ENCODE measurements at places on chromosomes 6 and 20.

- DNase-seq: no peak
These were observed 9.6 kb downstream of the C6orf136 start for GRCh38 chr6:30656513-30656912.

- no peak for DNase-seq
These were observed 26.6 kb downstream of the BPIFB1 start for GRCh38 chr20:33309631-33310030.

DNA sequence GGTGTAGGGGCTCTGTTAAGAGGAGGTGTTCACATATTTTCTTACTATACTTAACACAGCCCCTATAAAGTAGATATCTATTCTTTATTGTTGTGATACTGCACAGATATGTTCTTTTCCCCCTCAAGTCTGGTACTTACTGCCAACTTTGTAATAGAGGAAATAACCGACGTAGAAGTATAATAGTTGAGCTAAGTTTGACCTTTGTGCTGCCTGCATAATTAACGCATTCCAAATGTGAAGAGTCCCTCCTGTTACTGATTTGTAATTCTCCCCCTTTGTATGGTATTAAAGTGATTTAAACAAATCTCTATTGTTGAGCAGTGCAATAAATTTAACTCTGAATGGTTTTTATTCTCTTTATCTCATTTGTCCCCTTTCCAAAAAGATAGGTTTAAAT, 39.0 kb downstream of the PHF3 start:
- DNase-seq: no peak

GRCh38 chr6:131555992-131556391, 17.0 kb upstream of the ARG1 start:
- DNase-seq: no peak

GRCh38 chr6:45400021-45400420, 22.3 kb upstream of the SUPT3H start:
- no peak for DNase-seq

DNA sequence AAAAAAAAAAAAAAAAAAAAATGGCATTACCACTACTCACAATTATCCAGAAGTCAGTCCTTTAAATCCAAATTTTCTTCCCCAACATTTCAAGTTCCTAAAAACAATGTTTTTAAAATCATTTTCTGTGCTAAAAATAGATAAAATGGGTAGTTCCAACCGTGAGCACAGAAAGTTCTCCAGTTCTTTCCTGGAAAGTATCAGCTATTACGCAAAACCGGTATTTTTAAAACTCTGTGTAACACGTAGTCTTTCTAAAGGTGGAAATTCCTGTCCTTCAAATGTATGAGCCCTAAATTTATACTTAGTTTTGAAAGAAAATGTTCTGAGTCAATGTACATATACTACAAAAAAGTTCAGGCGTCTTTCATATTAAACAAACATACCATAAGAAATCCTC, 83.5 kb upstream of the SCAF8 start:
- no peak for DNase-seq

DNA sequence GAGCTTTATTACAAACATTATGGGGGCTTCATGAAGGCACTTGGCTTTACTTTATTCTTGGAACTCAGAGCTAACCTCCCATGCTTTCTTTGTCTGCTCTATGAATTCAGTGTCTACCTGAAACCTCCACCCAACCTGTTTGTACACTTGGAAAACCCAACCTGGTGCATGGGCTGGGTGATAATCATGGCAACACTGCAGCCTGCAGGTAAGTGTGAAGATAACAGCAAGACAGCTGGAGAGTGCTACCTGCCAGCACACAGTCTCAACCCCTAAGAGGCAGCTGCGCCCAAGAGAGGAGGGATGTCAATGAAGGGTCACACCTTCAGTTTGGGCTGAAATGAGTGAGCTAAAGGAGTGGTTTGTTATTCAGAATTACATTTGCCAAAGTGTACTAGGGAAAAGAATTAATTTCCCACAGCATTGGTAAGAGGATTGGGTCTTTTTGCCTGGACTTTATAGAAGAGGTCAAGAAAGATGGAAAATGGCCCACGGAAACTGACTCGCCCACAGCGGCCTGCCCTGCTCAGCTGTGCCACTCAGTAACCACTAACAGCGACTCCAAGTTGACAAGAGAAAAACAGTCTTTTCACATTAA, 24.4 kb downstream of the FOXQ1 start:
- no peak for DNase-seq

DNA sequence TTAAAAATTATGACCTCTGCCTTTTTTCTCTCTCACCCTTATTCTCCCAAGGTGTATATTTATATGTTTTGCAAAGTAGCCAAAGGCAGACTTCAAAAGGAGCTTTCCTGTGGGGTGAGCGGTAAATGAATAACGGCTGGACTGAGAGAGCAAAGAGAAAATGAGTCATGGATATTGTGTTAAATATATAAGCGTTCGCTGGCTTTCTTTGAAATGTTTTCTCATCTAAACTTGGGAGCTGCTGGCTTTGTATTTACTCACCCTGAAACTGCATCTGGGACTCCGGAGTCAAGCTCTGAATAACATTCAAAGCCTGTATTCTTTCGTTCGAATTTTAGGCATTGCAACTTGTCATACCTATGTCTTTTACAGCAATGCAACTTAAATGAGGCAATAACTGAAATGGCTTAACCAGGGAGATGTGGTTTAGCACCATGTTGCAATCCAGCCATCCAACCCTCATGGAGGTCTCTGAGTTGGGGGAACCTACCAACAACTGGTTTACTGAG, 32.0 kb downstream of the ATXN1 start:
- DNase-seq: no peak

GRCh38 chr20:16530201-16530681, 43.0 kb downstream of the KIF16B start:
- DNase-seq: no peak

- DNase-seq: no peak
These were observed 1.7 kb downstream of the SLC22A23 start for GRCh38 chr6:3455147-3455568.

GRCh38 chr6:33668914-33669313, 42.6 kb downstream of the UQCC2 start:
- DNase-seq: no peak

- DNase-seq: no peak
These were observed 126.2 kb upstream of the RNF24 start for GRCh38 chr20:4141291-4142240.

DNA sequence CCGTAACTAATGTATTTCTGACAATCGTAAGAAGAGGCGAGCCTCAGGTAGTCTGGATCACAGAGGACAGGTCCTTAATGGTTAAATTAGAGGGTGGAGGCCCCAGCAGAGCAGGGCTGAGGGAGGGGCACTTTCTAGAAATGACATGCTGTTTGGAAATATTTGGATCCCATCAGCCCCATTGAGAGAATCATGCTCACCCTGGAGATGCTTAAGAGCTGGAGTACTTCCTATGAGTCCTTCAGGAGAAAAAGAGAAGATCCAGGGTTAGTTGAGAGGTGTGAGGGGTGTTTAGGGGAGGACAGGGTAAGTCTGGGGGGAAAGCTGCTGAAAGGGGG, 123.0 kb downstream of the TCP11 start:
- DNase-seq: no peak

DNA sequence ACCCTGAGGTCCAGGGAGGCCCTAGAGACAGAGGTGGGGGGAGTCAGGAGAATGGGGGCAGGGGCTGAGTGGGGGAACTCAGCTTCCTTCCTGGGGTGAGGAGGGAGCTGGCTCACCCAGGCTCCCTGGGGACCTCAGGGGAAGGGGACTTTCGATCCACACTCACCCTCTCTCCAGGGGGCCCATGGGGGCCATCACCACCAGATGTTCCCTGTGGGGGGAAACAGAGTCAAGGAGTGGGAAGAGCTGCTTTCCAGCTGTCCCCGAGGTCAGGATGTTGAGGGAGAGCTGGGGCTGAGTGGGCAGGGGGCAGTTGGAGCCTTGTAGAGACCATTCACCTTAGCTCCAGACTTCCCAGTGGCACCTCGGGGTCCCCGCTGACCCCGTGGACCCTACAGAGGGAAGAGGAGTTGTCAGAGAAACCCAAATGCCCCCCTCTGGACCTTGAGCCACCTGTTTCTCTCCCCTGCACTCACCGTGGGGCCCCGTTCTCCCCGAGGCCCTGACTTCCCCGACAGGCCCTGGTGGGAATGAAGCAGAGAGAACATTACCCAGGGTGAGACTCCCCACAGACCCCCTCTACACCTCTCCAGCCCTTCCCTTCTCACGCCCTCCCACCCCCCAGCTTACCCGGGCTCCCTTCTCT, 18.6 kb downstream of the COL11A2 start:
- no peak for DNase-seq

DNA sequence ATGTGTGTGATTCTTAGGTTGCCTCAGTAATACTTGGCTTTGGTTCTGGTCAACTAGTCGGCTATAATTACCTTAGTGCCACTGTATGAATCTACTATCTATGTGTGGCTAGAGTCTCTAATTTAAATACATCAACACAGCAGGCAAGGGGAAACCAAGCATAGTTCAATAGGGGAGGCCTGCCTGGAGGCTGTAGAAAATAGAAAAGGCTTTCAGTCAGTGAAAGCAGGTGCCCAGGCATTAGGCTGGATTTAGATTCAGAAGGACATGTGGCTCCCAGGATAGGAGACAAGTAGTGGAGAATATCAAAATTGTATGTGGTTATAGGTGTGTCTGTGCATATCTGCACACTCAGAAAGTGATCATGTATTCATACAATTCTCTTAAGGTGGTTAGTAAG, 115.1 kb upstream of the LAMP5 start:
- DNase-seq: no peak

DNA sequence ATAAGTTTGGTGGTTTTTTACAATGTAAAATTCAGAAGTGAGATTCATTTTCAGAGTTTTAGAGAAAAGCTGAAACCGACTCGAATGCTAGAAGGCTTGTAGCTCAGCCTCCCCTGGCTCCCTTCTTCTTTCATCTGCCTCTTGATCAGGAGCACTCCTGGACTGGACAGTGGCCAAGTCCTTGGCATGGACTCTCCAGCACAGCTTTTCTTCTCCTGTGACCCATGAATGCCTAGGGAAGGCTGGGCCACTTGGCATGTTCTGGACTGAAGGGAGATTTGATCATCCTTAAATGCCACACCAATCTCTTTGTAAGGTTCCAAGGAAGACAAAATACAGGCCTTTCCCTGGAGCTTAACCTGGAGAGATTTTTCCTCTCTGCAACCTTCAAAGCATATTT, 384.0 kb upstream of the SASH1 start:
- DNase-seq: no peak

DNA sequence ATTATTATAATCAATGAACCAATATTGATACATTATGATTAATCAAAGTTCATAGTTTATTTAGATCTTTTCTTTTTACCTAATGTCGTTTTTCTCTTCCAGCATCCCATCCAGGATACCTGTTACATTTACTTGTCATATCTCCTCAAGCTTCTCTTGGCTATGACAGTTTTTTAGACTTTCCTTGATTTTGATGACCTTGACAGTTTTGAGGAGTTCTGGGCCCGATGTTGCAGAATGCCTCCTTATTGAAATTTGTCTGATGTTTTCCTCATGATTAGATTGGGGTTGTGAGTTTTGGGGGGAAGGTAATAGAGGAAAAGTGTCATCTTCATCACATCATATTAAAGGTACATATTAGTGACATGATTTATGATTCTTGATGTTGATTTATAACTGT, 3.8 kb upstream of the SIRPD start:
- no peak for DNase-seq

GRCh38 chr20:8153281-8153908, 21.3 kb downstream of the PLCB1 start:
- no peak for DNase-seq

DNA sequence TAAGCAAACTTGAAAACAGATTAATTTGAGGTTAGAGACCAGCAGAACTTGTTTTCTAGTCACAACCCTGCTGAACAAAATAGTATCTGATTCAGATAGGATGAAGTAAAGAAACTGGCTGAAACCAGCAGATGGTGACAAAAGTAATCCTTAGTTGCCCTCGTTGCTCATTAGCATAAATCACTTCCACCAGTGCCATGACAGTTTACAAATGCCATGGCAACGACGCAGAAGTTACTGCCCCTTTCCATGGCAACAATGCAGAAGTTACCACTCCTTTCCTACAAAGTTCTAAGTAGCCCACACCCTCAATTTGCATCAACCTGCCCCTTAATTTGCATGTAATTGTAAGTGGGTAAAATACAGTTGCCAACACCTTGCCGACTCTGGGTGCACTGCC, 23.7 kb downstream of the SNRPB start:
- no peak for DNase-seq

DNA sequence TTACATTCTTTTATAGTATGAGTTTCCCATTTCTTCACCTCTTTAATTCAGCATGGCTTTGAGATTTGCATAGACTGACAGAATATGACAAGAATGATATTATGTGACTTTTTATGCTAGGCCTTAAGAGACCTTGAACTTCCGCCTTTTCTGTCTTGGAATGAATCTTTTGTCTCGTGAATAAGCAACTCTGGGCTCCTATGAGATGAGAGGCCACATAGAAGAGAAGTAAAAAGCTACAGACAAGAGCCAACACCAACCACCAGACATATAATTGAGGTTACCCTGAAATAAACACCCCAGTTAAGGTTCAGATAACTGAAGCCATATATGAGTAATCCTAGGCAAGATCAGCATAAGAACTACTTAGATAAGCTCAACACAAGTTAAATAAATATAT, 600.8 kb downstream of the MEI4 start:
- DNase-seq: no peak

DNA sequence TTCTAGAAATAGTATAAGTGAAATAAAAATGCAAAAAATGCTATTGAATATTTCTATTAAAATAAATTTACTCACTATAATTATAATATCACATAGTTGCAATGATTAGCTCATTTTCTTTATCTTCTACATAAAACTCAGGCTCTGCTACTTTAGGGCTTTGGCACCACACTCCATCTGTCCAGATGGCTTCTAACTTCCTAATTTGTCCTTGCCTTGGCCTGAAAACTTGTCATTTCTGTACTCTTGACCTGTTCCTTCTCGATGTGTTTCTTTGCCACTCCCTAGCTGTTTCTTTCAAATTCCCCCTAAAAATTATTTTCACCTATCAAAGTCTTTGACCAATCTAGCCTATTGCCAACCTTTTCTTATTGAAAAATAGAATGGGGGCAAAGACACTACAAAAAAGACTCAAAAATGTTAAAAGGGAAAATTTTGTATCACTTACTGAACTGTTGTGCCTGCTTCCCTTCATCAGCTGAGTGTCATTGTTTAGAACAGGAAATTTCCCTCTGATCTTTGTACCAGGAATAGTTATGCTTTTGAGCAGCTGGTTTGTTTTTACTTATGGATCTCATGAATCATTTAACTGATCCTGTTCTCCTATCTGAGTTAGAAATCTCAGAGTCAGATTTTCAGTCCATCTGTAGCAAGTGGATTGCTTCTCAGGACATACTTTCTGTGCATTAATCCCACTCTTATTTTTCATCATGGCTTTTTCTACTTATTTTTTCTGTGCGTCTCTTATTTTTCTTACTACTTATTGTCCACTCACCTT, 279.2 kb upstream of the CNR1 start:
- no peak for DNase-seq

DNA sequence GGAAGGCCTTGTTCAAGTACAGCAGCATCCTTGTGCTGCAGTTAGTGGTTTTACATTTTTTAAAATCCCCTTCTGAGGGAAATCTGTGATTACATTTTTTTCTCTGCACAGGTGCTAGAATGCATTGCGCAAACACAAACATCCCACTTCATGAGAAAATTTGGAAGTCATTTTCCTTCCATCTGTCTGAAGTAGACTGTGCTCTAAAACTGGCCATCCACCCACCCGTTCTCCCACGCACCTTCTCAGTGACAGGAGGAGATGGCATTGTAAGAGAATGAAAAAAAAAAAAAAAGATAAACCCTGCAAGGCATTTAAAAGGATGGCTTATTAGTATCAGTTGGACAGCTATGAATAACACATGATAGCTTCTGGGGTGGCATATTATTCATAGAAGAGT, 65.0 kb downstream of the SOBP start:
- DNase-seq: no peak
